ENCODE measurements at places on chromosomes 12 and 14.
A peak's percentile ranks its signal among the peaks of the same experiment; 100 is the strongest.

DNA sequence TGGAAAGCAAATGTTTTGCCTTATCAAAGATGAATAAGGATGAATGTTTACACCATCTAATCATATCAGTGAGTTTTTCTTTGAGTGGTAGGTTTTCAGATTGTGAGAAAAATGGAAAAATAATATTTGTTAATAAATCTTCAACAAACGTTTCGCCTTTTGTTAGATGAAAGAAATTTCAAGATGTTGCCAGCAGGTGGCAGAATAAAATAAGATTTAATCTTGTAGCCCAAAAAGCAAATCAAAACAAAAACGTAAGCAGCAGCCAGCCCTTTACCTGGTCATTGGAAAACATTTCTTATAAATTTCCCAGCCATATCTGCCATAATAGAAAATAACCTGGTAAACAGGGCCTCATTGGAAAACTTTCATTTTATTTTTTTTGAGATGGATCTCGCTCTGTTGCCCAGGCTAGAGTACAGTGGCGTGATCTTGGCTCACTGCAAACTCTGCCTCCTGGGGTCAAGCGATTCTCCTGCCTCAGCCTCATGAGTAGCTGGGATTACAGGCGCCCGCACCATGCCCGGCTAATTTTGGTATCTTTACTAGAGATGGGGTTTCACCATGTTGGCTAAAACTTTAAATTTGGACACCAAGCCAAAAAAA, 15.4 kb upstream of the TMEM120B start:
- DNase-seq, result peak; percentile 81

GRCh38 chr12:115351514-115352077, 667.6 kb upstream of the TBX3 start:
- DNase-seq, result no peak

DNA sequence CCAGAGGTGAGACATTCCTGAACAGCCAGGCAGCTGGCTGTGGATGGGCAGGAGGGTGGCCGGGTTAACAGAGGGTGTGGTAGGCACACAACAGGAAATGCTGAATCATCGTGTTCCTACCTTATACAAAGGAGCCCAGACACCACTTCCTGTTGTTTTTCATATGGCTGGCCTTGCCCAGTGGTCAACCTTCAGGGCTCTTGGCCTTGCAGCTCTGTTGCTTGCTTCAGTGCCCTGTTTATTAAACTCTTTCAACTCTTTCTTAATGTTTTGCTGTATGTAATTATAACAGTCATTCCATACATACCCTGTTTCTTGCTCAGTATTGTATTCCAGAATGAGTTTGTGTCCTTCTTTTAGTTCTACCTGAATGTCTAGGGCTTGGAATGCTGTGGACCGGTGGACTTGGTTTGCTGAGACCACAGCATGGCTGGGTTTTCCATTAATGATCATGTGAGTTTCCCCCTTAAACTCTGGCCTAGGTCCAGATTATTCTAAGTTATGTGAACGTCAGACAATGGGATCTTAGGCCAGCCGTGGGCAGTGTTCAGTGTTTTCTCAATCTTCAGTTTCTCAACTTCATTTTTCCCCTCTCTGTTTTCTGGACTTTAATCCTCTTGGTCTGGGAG, 11.9 kb downstream of the CFAP54 start:
- DNase-seq, result peak; percentile 69

DNA sequence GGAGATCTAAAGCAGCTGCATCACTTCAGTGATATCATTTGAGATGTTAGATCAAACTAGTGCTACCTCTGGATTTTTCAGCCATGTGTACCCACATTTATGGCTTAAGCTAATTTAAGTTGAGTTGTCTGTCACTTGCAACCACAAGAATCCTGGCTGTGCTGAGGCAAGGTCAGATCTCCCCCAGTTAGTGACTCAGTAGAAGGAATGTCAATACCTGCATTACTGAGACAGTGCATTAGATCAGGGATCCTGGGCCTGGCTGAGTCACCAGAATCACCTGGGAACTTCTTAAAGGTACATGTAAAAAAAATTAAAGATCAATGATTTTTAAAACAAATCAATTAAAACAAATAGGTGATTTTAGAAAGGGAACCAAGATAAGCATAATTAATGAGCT, 84.6 kb upstream of the GRIN2B start:
- no peak for DNase-seq

- peak; percentile 28 for DNase-seq
Observed at GRCh38 chr12:119444462-119445044, 110.0 kb downstream of the CCDC60 start.

- no peak for DNase-seq
Observed at GRCh38 chr14:55867719-55868118, 250.5 kb upstream of the PELI2 start.

DNA sequence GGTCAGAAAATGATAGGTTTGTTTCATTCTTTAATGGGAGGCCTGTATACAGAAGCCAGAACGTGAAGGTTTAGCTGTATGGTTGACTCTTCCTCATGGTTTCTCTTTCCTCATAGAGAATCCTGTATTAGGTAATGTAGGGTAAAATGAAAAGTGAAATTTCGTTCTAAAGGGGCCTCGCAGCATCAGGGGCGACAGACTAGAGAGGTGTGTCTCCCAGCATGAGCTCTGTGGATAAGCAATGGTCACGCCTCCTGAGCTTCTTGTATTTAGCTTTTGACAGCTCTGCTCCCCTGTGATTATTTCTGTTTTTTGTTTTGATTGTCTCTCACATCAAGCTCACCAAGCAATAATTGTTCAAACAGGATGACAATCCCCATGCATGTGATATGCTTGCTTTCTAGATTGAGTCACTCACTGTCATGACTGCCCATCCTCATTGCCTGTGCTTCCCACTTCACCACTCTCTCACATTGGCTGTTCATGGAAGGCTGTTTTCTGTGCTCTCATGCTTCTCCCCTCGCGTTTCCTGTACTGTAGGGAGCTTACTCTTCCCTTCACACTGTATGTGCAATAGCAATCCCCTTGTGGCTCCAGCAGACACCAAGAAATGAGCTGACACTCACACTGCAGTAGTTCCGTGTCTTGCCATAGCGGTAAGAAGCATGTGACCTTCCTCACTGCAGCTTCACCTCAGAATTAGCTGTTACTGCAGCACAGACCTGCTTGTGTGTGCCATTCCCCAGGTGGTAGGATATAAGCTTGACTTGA, 44.0 kb downstream of the RAD52 start:
- DNase-seq, result peak; percentile 18

DNA sequence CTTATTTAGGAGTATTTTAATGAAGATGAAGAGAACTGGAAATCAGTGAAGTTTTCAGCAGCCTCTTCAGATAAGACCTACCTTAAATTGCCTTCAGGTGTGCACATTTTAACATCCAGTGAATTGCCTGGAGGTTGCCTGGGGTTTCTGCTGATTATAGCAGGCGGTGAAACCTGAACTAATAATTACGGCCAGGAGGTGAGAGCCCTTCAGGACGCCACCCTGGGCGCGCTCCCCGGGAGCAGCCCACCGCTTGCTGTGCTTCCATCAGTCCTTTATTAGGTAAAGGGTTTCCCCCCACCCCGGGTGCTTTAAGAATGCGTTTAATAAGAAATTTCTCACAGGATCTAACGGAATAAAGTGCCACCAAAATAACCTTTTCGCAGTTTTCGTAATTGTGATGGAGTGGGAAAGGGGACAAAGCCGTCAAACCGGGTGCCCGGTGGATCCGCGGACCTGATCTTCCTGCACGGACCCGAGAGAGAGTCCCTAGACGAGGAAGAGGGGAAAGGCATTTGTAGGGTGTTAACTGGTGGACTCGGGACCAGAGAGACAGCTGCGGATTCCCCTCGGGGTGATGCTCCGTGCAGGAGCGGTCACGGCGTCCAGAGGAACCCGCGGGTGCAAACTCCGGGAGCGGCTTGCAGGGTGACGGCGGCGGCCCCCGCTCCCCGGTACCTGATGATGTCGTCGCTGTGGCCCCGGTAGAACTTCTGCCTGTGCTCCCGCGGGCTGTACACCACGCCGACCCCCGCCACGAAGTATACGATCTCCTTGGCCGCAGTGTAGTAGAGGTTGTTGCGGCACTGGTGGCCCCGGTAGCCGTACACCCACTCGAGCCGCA, 902 bp downstream of the EML5 start:
- peak; percentile 15 for DNase-seq

GRCh38 chr12:48163150-48163747, 5.9 kb upstream of the ASB8 start:
- DNase-seq, result no peak
